Stimulated activated naive CD8-positive, alpha-beta T cell treated with anti-CD3 and anti-CD28 coated beads, Interleukin-15, Interleukin-2, amounts not matched to agents 100 U/mL and 50 U/mL, for 24 hours (primary cell): ENCODE measurements at places on chromosomes 3 and 15.

DNA sequence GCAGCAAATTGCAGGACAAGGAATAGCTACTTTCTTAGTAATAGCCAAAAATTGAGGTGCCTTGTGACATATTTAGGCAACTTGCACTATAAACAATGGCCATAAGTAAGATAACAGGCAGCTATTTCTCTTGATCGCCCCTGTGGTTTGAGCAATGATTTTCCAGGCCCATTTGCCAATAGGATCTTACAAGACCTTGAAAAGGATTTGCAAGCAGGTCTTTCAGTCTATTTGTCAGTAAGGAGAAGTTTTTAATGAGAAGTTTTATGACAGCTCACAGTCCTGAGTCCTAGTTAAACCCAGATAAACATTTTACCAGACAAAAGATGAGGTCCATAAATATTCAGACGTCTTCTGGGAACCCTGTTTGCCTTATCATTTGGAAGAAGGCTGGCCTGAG is 645.5 kb downstream of the RBMS3 start:
- DNase-seq, result no peak

GRCh38 chr15:83100097-83100646 is 7.3 kb upstream of the TM6SF1 start:
- DNase-seq, result no peak

GRCh38 chr3:149134575-149134974 is 5.1 kb downstream of the HPS3 start:
- no peak for DNase-seq

DNA sequence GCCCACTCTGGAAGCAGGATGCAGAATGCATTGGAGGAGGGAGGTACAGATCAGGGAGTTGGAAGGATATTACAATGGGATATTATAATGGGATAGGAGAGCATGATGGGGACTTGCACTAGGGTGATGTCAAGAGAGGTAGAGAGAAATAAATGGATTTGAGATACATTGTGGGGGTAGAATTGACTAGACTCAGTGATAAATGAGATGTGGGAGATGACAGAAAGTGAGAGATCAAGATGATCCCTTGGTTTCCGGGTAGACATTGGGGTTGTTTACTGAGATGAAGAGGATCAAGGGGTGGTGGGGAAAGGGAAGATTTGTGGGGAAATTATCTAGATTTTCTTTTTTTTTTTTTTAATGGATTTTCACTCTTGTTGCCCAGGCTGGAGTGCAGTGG is 42.7 kb downstream of the BFSP2 start:
- DNase-seq, result no peak

GRCh38 chr15:70077188-70078147 is 20.2 kb downstream of the TLE3 start:
- no peak for DNase-seq

- DNase-seq, result no peak
These were observed 46.8 kb downstream of the TMCO5A start for GRCh38 chr15:37981201-37981600.

DNA sequence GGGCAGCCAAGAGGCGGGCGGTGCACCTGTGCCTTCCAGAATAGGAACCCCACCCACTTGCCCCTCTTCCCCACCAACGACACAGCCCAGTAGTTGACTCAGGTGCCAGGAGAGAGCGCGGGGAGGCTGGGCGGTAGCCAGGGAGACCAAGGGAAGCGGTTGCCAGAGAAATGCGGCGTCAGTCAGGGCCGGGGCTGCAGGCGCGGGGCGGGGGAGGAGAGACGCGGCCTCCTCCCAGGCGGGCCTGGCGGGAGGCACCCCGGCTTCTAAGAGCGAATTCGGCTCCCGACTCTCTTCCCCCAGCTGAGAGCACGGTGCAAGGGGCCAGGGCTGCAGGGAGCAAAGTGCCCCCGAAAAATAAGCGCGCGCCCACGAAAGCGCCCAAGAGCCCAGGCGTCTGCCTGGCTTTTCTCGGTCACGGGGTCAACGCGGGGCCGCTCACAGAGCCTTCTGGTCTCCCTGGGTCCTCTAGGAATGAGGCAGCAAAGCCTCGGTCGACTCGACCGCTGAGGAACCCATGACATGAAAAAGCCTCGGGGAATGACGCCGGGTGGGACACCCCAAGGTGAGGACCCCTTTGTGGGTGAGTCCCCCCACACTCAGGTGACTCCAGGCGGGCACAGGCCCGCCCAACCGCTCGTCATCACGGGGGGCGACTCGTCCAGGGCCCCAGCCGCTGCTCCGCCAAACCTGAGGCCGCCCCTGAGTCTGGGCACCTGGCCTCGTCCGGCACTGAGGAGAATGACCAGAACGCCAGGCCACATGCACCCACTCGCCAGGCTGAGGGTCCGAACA is 716 bp downstream of the CPEB1 start:
- peak; percentile 13 for DNase-seq

GRCh38 chr15:77517579-77517978 is 96.9 kb downstream of the HMG20A start:
- no peak for DNase-seq

- DNase-seq, result no peak
These were observed 48.8 kb downstream of the PIK3CB start for GRCh38 chr3:138785951-138786350.

- DNase-seq, result peak; percentile 33
These were observed 5.8 kb upstream of the DBR1 start for GRCh38 chr3:138180375-138181029.

GRCh38 chr15:64251121-64251520 is 88.3 kb upstream of the PPIB start:
- DNase-seq, result no peak

DNA sequence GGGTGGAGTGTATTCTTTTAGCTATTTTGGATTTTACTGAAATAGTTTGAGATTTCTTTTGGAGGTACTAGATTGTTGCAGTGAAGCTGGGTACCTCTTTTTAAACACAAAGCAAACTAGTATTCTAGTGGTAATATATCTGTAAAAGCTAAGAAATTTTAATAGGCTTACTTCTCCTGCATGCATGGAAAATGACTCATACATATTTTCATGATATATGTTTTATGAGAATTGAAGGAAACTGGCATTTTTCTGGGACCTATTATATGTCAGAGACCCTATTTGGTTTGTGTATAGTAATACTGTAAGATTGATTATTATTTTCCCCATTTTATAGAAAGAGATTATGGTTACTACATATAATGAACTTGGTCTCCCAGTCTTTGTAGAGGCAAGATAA is 851.0 kb downstream of the DIPK2A start:
- DNase-seq, result no peak

- DNase-seq, result no peak
These were observed 799.3 kb downstream of the DIPK2A start for GRCh38 chr3:144770915-144771351.

DNA sequence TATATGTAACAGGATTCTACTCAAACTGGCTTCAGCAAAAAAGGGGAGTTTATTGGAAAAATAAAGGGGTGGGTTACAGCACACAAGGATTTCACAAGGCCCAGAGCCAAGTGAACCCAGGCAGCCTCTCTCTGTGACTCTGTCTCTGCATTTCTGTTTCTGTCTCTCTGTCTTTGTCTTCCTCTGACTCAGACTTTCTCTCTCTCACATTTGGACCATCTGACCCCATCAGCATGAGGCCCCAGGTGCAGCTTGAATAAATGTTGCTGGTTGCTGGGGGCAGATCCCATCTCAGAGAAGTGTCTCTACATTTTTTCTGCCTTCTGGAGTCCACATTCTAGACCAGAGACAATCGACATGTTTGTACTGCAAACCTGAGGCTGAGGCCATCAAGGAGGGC is 45.0 kb downstream of the RPLP1 start:
- DNase-seq, result no peak

GRCh38 chr3:66706890-66707289 is 206.1 kb upstream of the LRIG1 start:
- DNase-seq, result no peak
